ENCODE measurements at places on chromosomes 2 and 18. TPM values are rescaled to one million over a fixed set of nuclear protein-coding genes. Genes with fewer than 3 reads are reported as not detected.
A peak's percentile ranks its signal among the peaks of the same experiment; 100 is the strongest.

PLEK gene
- polyA plus RNA-seq, result 1.3 TPM

STEAP3 gene
- polyA plus RNA-seq, result 4.8 TPM

GRCh38 chr2:8543383-8544170, 138.3 kb upstream of the ID2 start:
- peak; percentile 85 for DNase-seq

DNA sequence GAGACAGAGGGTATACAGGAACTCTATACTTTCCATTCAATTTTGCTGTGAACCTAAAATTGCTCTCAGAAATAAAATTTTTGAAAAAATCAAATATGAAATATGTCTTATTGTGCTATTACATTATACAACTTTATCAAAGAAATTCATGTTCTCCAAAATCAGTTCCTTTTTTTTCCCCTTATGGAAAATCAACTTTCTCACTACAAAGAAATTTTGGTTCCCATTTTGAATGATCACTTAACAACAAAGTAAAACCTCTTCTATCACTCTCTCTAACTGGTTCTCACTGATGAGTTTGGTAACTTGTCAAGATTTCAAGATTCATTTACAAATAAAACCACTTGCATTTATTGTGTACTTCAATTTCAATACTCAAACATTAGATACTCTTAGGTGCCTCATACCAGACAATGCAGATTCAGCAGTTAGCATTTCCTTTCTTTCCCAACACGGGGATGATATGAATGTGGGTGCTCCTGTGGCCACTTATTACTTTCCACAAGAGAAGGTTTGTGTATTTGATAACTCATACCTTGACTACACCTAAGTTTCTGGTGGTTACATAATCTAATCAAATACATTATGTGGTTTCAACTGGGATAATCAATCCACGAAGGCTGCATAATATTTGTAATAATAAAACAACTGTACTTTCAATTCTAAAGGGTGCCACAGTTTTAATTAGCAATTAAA, 6.4 kb downstream of the PSME4 start:
- no peak for DNase-seq

GRCh38 chr2:96868555-96869280, 1.2 kb downstream of the SEMA4C start:
- peak; percentile 95 for DNase-seq

- peak; percentile 65 for DNase-seq
Observed at GRCh38 chr2:45889053-45889452, 237.6 kb downstream of the PRKCE start.

- DNase-seq, result no peak
Observed at GRCh38 chr18:40925071-40925541, 1029.9 kb upstream of the PIK3C3 start.

CNTNAP5 gene
- polyA plus RNA-seq, result not detected

PRSS56 gene
- 0.05 TPM for polyA plus RNA-seq

NDC80 gene
- 0.18 TPM for polyA plus RNA-seq

GRCh38 chr2:210606001-210606400, 49.6 kb downstream of the CPS1 start:
- no peak for DNase-seq

DNA sequence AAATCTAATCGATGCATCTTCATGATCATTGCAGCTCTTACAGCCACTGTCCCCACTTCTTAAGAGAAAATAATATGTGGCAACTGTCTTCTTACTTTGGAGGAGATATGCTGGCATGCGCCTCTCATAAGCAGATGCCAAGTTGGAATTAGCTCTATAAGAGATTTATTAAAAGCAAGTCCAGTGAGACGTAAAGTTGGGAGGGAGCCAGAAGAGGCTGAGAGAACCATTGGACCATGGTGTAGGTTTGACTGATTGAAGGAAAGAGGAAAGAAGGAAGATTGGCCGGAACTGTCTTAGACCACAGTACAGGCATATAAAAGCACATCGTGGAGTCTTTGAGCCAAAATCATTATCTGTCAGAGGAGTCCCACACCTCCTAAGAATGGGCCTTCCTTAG, 265.7 kb upstream of the ZC3H15 start:
- no peak for DNase-seq

DNA sequence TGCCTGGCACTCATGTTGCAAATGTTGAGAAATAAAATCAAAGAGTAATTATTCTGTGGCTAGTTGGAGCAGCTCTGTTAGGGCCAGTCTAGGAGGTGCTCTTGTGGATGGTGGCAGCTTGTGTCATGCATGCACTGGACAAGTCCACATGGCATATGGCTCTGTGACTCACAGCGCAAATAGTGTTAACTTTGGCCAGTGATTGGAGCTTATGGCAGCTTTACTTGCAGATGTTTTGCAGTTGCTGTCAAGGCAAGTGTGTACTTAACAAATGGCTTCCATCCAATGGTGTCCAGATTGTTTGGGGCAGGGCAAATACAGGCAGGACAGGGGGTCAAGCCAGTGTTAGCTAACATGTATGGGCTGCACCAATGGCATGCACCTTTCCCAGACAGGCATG, 26.1 kb upstream of the TMX3 start:
- DNase-seq, result no peak

- no peak for DNase-seq
Observed at GRCh38 chr2:20438334-20439192, 8.3 kb upstream of the RHOB start.

DNA sequence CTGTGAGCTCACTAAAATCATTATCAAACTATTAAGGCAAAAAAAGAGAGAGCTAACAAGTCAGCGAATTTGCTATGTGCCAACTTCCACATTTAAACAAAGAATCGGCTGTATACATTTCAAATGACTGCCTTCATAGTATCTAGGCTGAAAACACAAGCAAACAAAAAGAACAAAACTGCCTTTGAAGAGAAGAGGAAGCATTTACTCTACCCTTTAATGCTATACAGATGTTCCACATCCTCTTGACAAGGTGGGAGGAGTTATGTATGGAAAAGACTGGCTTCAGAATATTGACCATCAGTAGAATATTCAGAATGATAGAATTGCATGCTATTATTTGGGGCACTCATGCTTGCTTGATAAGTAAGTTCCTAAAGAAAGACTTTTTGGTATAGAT, 741.7 kb downstream of the PLCL1 start:
- no peak for DNase-seq

- peak; percentile 81 for DNase-seq
Observed at GRCh38 chr18:12657684-12658425, at the start of gene SPIRE1. Gene SPIRE1, minus strand, starts transcription at chr18:12658107. Its CDS starts 241 bp downstream, at chr18:12657866.

DQX1 gene
- polyA plus RNA-seq, result not detected

GRCh38 chr2:173458991-173459780, 104.5 kb downstream of the CDCA7 start:
- DNase-seq, result no peak

DNA sequence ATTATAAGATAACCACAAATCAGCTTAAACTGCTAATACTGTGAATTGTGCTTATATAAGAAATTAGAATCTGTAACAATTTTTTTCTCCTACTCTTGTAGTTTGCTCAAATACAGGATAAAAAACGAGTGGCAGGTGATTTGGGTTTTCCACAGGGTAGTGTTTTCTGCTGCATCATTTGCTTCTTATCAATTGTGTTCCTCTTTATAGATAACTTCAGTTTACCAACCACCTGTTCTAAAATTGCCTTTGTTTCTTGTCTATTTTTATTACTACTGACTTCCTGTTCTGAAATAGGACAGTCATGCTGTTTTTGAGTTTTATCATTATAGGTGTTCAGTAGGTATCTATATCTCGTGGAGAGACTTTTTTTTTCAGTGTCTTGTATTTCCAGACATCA, 56.9 kb downstream of the MFSD6 start:
- no peak for DNase-seq

DNA sequence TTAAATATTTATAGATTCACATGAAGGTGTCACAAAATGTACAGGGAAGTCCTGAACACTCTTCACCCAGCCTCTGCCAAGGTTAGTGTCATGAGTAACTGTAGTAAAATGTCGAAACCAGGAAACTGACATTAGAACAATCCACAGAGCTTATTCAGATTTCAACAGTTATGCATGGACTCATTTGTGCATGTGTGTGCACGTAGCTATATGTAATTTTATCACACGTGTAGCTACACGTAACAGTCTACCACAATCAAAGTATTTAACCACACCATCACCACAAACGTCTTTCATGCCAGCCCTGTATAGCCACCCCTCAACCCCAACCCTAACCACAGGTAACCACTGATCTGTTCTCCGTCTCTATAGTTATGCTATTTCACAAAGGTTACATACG, 211.7 kb upstream of the REV1 start:
- DNase-seq, result no peak

GRCh38 chr2:74297391-74297790, 45.8 kb downstream of the SLC4A5 start:
- DNase-seq, result no peak

GRCh38 chr2:85156153-85156552, 23.0 kb downstream of the TCF7L1 start:
- no peak for DNase-seq

COL5A2 gene
- polyA plus RNA-seq, result 9.0 TPM

CDKL4 gene
- 0.05 TPM for polyA plus RNA-seq

CDCA7 gene
- polyA plus RNA-seq, result 0.25 TPM
